ENCODE measurements at places on chromosomes 2 and 18. TPM values are rescaled to one million over a fixed set of nuclear protein-coding genes. Genes with fewer than 3 reads are reported as not detected.
A peak's percentile ranks its signal among the peaks of the same experiment; 100 is the strongest.

UGT1A7 gene
- not detected for total RNA-seq

SGPP2 gene
- total RNA-seq, result 15.1 TPM

DSG4 gene
- not detected for total RNA-seq

DNA sequence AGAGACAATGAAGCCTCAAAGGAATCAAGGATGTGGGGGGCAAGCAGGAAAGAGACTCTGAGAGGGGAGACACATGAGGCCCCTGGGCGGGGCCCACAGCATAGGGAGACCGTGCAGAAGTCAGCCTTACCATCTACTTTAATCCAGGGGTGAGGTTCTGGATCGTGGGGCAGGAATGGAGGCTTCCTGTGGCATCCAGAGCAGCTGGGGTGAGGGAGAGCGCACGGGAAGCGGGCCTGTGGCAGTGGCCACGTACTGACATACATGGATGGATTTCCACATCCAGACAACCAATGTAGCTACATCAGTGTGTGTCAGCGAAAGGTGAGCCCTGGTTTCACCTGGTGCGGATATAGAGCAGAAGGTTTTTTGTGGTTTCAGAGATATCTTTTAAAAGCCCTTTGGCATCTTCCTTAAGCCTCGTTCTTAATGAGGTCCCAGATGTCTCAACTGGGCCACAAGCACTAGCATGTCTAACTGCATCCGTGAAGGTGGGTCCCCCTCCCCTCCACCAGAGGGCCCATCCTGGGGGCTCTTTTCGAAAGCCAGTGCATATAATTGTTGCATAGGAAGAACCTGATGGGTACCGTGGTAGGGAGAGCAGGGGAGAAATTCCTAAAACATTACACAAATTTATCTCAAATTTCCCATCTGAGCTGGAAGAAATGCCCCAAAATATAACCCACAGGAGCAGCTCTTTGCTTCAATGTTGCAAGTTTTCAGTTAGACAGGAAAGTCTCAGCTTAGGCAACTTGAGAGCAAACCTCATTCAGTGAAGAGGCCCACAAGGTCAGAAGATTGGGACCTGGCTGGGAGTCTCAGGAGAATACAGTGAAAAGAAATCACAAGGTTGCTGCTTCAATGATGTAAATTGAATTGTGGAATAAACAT is 90.9 kb downstream of the SP3 start:
- no peak for DNase-seq

DNA sequence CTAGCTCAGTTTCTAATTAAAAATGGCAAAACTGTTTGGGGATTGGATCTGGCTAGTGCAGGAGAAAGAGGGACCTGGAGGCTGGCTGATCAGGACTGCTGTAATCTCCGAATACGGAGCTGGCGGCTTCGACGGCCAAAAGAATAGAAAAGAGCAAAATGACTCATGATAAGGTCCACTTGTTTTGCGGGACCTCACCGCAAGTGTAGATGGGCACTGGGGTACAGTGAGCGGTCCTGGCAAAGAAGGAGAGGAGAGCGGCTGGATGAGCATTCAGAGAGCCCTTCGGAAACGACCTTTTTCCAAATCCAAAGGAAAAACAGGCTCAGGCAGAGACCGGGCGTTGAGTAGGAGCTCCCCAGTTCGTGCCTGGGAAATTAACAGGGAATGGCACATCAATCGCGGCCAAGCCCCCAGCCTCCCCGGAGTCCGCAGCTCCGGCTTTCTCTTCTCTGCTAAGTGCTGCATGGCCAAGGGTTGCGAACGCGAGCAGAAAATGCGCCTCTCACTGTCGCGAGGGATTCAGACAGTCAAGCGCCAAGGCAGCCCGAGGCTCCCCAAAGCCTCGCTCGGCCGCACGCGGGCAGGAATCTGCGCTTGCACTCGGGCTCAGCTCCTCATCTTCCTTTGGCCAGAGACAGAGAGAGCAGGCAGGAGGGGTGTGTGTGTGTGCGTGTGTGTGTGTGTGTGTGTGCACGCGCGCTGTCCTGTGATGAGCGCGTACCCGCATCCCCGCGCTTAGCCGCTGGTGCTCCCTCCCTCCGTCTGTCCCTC is 1.8 kb downstream of the DCC start:
- DNase-seq, result no peak

GRCh38 chr2:14621906-14622549 is 10.5 kb upstream of the LRATD1 start:
- DNase-seq, result no peak

GRCh38 chr2:181790716-181791649 is 100.5 kb upstream of the ITPRID2 start:
- peak; percentile 43 for DNase-seq

GRCh38 chr2:60818272-60818671 is 62.2 kb downstream of the PAPOLG start:
- DNase-seq, result peak; percentile 50

DNA sequence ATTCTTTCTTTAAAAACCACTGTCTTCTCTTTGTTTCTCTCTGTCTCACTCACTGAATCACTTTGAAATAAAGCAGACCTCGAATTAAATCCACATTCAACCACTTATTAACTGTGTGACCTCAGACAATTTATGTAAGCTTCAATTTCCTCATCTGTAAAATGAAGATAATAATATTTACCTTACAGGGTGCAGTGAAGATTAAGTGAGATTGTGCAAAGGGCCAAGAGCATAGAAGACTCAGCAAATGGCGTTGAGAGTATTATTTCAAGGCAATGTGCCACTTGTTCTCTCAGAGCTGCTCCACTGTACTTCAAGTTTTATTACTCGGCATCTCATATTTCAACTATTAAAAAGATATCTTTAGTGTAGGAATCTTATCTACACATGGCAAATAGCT is 454.2 kb upstream of the HNRNPA3 start:
- DNase-seq, result no peak

SPATA3 gene
- total RNA-seq, result 2.3 TPM

DNA sequence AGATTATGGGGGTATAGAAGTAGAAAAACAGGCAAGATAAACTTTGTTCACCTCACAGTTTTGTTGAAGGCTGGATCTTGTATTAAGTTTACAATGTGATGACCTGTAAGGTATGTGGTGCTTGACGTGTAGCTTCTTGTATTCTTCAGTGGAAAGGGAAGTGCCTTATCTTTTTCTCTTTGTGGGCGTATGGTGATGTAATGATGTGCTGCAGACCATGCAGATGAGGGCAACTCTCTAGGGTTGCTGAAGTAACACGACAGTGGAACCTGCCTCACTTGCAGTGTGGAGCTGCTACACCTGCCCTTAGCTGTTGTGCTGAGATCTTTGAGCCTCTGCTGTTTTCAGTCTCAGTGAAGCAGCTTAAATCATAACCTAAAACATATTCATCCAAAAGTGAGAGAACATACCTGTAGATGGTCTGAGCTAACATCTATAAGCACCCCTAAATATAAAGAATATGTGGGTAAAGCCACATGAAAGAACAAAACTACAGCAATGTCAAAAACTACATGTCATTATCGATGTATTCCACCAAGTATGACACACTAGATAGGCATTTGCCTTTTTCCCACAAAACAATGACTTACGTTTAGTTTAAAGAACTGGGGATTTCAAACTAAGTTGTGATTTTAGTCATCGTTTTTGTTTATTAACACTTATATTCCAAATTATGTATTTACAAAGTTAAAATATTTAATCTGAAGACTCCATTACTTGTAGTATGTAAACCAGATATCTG is 1144.1 kb downstream of the CNTNAP5 start:
- no peak for DNase-seq

DNA sequence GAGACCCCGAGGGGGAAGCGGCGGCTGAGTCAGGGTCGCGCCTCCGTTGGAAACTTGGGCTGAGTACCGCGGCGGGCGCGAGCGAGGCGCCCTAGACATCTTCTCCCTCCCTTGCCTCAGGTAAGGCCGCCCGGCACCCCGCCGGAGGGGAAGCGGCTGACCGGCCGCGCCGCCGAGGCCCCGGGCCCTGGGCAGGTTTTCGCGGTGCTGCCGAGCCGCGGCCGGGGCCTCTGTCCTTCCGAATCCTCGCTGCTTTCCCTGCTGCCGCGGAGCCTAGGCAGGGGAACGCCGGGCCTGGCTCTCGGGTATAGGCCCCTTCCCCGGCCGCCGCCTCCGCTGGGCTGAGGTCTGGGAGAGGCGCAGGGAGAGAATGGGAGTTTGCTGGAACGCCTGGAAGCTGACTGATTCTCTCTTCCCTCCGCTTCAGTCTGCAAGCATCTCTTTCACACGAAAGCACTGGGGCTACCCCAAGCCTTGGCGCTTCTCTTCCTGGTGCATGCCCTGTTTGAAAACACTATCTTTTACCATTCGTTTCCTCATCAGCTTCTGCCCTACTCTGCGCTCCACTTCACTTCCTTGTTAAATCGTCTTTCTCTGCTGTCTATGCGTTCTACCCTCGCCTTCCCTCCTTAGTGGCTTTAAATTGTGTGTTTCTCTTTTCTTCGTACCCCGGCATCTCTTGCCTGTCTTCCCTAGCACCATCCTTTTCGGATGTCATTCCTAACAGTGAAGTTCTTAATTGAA is 652 bp downstream of the PPM1B start:
- DNase-seq, result peak; percentile 49

GRCh38 chr2:201228271-201228911 is 31.9 kb upstream of the CASP8 start:
- no peak for DNase-seq

GNAL gene
- total RNA-seq, result 1.6 TPM

Data from activated T-cell treated with anti-CD3 and anti-CD28 coated beads, Interleukin-2, amount 50 U/mL, for 72 hours (primary cell).